ENCODE measurements at places on chromosomes 6 and 20. TPM values are rescaled to one million over a fixed set of nuclear protein-coding genes. Genes with fewer than 3 reads are reported as not detected.

GRCh38 chr20:58450254-58450653, 61.2 kb downstream of the VAPB start:
- H3K27me3 ChIP-seq = no peaks in the 10 kb centered on the region
- no peak for DNase-seq
- H3K4me3 ChIP-seq = no peak overlapping the region
- no peak overlapping the region for H3K27ac ChIP-seq
- peaks cover 5% of the 10 kb centered on the region for H3K4me1 ChIP-seq

DNA sequence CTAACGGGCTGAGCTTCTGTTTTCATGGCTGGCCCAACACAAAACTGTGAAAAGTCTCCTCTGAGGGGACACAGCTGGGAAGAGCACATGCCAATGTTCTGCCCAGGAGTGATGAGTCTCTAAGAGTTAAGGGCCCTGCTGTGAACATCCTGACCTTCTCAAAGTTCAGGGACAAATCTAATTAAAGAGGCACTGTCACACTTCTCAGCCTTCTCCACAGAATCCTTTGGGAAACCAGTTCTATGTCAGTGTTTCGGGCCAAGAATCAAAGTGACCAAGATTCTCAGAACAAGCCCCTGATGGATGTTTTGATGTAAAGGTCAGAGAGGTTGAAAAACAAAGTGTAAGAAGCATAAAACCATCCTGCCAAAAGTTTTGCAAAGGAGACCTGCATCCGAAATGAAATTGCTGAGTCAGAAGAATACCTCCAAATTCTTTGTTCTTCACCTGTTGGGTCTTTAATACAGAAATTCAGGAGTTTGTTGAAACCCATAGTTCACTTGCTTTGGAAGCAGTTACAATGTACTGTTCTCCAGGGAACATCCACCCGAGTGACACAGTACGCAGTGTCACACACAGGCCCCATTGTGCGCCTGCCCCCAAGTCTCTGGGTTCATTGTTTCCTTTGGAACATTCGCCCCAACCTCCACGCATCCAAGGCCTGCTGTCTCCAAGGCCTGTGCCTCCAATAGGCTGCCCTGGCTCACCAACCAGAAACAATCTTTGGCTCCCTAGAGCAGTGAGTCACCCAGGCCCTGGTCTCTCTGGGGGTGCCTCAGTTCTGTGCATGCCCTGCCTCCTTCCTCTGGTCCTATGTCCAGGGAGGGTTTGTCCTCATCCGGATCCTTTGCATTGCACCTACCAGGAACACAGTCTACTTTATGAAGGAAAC, 65.5 kb upstream of the QKI start:
- no peaks in the 10 kb centered on the region for H3K4me1 ChIP-seq
- H3K36me3 ChIP-seq = no peaks in the 10 kb centered on the region
- H3K27me3 ChIP-seq = no peaks in the 10 kb centered on the region

GRCh38 chr6:70590400-70590799, 23.7 kb downstream of the SDHAF4 start:
- peaks cover 28% of the 10 kb centered on the region for H3K36me3 ChIP-seq
- no peaks in the 10 kb centered on the region for H3K27me3 ChIP-seq
- no peak overlapping the region for H3K4me3 ChIP-seq
- H3K4me1 ChIP-seq = peaks cover 10% of the 10 kb centered on the region

The IP6K3 gene
- total RNA-seq = not detected

DNA sequence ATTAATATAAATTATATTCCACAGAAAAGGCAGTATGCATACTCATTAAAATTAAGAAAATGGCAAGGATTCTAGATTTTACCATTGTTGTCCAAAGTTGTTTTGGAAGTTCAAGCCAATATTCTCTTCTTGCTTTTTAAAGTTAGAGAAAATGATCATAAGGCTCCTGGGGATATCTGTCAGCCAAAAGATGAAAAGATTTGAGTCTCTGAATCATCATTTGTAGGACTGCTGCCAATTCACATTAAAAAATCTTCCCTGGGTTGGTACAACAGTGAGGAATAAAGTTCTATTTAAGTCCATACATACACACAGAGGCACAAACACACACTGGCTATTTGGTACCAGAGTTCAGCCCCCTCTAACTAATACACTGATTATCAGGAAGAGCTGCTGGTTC, 620.1 kb downstream of the COL12A1 start:
- no peak overlapping the region for H3K27ac ChIP-seq
- no peaks in the 10 kb centered on the region for H3K4me1 ChIP-seq
- DNase-seq = no peak
- no peak overlapping the region for H3K4me3 ChIP-seq
- H3K27me3 ChIP-seq = no peaks in the 10 kb centered on the region

The TRIM10 gene
- not detected for total RNA-seq

DNA sequence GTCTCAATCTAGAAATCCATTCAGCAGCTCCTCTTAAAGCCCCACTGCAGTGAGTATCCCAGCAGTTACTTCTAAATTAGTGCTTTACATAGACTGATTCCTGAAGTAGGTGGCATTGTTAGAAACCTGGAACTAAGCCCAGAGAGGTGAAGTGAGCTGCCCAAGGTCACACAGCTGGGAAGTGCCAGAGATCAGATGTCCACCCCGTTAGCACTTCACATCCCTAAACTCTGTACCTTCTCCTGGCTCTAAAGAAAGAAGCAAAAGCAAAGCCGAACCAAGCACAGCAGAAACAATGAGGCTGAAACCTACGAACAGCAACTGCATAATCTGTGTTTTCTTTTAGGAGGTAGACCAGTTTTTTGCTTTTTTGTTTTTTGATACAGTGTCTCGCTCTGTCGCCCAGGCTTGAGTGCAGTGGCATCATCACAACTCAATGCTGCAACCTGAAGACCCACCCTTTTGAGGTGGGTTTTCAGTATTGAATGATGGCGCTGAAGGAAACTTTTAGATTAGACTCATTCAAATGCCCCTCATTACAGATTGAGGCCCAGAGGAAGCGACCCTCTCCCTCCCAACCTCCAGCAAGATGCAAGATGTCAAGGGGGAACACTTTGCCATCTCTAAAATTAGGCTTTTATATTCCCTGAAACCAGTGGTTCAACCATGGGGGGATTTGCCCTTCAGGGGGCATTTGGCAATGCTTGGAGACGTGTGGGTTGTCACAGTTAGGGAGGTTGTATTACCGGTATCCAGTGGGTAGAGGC, 3.2 kb upstream of the ZMYND8 start:
- no peak for DNase-seq
- no peaks in the 10 kb centered on the region for H3K27me3 ChIP-seq

The ABHD16B gene
- total RNA-seq = not detected

GRCh38 chr6:166644681-166645080, 17.6 kb upstream of the RPS6KA2 start:
- H3K36me3 ChIP-seq = no peaks in the 10 kb centered on the region
- no peak overlapping the region for H3K27ac ChIP-seq
- peaks cover 11% of the 10 kb centered on the region for H3K4me1 ChIP-seq
- no peak for DNase-seq
- H3K4me3 ChIP-seq = no peak overlapping the region
- peaks cover 25% of the 10 kb centered on the region for H3K27me3 ChIP-seq

DNA sequence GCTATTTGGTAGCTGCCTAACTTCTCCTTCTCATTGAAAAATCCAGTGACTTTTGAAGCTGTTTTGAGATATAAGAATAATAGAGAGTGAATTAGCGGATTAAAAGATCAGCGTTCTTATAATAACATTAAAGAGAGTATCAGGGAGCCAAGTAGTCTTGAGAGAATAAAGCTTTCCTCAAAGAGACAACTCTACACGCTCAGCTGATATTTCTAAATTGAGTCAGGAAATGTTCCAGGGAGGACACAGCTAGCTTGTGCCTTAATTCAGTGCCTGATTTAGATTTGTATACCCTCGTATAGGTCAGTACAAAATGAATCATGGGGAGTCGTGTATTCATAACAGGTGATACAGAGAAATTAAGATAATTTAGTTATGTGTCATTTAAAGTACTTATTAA, 75.1 kb upstream of the QKI start:
- H3K4me1 ChIP-seq = no peaks in the 10 kb centered on the region
- DNase-seq = no peak
- H3K4me3 ChIP-seq = no peak overlapping the region
- peaks cover 3% of the 10 kb centered on the region for H3K27me3 ChIP-seq
- no peak overlapping the region for H3K27ac ChIP-seq

The TRIM40 gene
- total RNA-seq = not detected

- no peak overlapping the region for H3K27ac ChIP-seq
- H3K36me3 ChIP-seq = no peaks in the 10 kb centered on the region
- H3K4me1 ChIP-seq = no peaks in the 10 kb centered on the region
- no peak for DNase-seq
Measured at GRCh38 chr6:125558241-125558843, 191.1 kb upstream of the HEY2 start.

The SEL1L2 gene
- not detected for total RNA-seq

- H3K4me1 ChIP-seq = no peaks in the 10 kb centered on the region
- no peak for DNase-seq
- no peak overlapping the region for H3K4me3 ChIP-seq
- H3K36me3 ChIP-seq = no peaks in the 10 kb centered on the region
Measured at GRCh38 chr6:11023032-11023431, 21.1 kb downstream of the ELOVL2 start.

GRCh38 chr6:163748886-163749285, 334.4 kb downstream of the QKI start:
- H3K36me3 ChIP-seq = peaks cover 2% of the 10 kb centered on the region
- H3K4me3 ChIP-seq = no peak overlapping the region
- peaks cover 5% of the 10 kb centered on the region for H3K27me3 ChIP-seq
- peaks cover 30% of the 10 kb centered on the region for H3K4me1 ChIP-seq

- no peaks in the 10 kb centered on the region for H3K36me3 ChIP-seq
- peaks cover 2% of the 10 kb centered on the region for H3K4me1 ChIP-seq
- H3K27me3 ChIP-seq = no peaks in the 10 kb centered on the region
- no peak overlapping the region for H3K4me3 ChIP-seq
- no peak overlapping the region for H3K27ac ChIP-seq
Measured at GRCh38 chr6:41135062-41135832, 18.9 kb downstream of the TREML1 start.

GRCh38 chr6:169950558-169950957, 199.1 kb downstream of the ERMARD start:
- no peaks in the 10 kb centered on the region for H3K27me3 ChIP-seq
- no peaks in the 10 kb centered on the region for H3K36me3 ChIP-seq
- H3K4me1 ChIP-seq = peaks cover 5% of the 10 kb centered on the region

DNA sequence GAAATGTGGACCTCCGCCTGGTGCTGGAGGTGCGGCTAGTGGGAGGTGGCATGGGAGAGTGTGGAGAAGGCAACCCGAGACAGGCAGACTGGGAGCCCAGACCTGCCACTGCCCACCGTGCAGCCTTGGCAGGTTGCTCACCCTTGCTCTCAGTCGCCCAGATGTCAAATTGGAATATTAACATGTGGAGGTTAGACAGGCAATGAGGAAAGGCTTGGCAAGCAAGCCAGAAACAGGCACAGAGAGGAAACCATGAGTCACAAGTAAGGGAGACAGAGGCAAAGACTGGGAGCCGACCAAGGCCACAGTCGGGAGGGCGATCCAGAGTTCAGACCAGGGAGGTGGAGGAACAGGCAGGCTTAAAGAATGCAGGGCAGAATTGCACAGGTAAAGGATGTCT, 178.2 kb downstream of the FOXC1 start:
- H3K4me3 ChIP-seq = no peak overlapping the region
- H3K27ac ChIP-seq = no peak overlapping the region
- H3K27me3 ChIP-seq = no peaks in the 10 kb centered on the region
- H3K36me3 ChIP-seq = no peaks in the 10 kb centered on the region
- DNase-seq = no peak

DNA sequence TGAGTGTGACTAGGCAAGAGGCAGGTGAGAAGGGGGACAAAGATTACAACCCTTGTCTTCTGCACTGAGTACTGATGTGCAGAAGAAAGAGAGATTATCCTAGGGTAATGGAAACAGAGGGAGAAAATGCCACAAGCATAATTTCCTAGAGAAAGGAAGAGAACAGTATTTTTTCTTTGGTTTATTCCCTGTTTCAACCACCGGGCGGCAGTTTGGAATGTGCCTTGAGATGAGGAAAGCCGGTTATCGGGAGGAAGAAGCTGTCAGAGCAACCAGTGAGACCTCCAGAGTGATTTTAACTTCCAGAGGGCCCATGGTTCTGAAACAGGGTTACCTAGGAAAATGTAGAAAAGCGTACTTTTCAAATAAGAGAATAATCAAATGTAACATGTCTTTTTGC, 121.4 kb downstream of the REV3L start:
- H3K36me3 ChIP-seq = peaks cover 9% of the 10 kb centered on the region
- H3K27me3 ChIP-seq = no peaks in the 10 kb centered on the region
- no peak for DNase-seq

The NR2E1 gene
- not detected for total RNA-seq

DNA sequence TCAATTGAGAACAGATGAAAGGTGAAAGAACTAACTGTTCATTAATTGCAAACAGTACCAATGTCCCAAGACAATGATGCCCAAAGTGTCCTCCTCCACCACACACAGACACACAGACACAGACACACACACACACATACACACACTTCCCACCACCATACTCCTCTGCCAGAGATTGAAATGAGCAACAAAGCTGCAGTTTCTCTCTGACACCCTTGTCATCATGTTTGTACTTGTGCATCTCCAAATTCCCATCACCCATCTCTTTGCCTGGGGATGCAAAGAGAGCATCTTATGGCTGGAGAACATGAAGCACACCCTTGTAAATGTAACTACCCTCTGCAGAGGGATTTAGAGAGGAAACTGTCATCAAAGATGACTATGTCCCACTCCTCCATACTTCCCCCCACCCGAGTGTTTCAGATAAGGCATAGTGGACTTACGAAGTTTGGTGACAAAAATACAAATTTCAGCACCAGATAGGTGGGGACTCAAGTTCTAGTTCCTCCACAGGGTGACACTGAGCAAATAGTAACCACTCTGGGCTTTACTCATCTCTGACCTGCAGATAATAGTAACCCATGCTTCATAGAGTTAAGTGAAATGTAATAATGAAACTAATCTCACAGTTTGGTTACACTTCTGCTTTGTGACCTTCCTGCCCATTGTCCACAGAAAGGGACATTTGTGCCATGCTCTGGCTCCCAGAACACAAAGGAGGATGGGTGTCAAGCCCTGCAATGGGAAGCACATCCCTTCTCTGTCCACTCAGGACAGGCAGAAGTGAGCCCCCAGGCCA, 8.7 kb downstream of the MAFB start:
- peaks cover 78% of the 10 kb centered on the region for H3K27me3 ChIP-seq
- H3K4me3 ChIP-seq = no peak overlapping the region
- H3K27ac ChIP-seq = no peak overlapping the region

DNA sequence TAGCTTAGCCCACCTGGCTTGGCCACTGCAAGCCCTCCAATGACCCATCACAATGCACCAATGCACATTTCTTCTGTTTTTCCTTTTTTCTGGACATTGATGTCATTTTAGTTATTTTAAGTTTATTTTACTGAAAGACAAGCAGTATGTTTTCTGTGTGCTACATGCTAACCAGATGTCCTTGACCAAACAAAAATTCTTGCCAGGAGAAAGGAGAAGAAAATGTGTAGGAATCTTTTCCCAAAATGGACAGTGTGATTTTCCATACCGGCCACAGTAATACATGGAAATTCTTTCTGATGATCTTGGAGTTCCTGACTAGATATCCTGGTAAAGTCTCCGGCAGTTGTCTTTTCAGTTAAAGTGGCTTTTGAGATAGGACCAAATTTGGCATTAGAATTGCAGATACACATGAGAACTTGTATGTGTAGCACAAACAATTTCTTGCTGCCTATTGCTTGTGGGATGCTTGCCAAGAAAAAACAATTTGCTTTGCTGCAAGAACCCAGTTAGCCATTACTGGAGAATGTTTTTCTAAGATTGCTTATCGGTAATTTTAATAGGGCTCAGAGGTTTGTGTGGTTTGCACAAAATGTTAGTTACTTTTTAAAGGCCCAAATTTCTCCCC, 696.5 kb upstream of the CITED2 start:
- H3K27me3 ChIP-seq = peaks cover 5% of the 10 kb centered on the region
- DNase-seq = no peak
- no peak overlapping the region for H3K27ac ChIP-seq
- no peaks in the 10 kb centered on the region for H3K36me3 ChIP-seq
